Right renal pelvis (tissue), 4 donors: ENCODE measurements at places on chromosomes 16 and 17.

GRCh38 chr16:15990902-15991301 is 41.5 kb downstream of the ABCC1 start:
- DNase-seq = no peak

DNA sequence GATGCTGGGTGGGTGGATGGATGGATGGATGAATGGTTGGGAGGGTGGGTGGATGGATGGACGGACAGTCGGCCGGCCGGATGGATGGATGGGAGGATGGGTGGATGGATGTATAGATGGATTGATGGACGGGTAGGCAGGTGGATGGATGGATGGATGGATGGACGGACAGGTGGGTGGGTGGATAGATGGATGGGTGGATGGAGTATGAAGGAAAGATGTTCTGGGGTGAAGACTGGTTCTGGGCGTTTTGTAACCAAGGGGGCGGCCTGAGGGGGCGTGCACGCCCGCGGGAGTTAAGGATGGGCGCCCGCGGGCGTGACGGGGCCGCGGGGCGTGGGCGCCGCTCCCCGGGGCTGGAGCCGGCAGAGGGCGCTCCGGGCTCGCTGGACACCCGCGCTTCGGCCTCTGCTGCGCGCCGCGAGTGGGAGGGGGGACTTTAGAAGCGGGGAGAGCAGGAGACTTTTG is at the start of gene NECAB2:
TSS of gene NECAB2 (plus strand) at position 407 of the 468 bp plus-strand sequence. CDS start 405 bp downstream, outside the sequence.
- DNase-seq = no peak

- DNase-seq = no peak
Observed at GRCh38 chr16:78246559-78246958, 147.1 kb downstream of the WWOX start.

- no peak for DNase-seq
Observed at GRCh38 chr16:49050607-49051006, 231.0 kb downstream of the CBLN1 start.

DNA sequence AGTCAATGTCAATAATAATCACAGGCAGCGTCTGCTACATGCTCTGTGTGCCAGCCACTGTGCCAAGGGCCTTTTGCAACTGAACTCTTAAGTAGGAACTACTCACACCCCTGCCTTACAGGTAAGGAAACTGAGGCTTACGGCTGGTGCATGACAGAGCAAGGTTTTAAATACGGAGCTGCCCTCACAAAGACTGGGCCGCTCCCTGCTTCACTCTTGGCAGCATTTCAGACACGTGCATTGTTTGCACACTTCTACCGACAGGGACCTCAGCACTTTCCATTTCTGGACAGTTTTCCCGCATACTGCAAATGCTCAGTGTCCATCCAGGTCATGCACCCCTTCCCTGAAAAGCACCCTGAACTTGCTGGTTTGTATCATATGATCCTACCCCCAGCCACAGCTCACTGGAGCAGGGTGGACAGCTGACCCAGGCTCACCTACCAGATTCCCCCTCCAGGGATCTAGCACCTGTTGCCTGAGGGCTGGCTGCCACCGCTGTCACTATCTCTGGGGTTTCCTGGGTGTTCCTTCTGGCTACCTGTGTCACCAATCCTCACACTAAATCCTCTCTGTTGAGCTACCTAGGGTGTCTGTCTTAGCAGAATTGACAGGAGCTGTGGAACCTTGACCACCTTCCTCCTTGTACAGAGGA is 142.9 kb downstream of the C16orf78 start:
- no peak for DNase-seq

DNA sequence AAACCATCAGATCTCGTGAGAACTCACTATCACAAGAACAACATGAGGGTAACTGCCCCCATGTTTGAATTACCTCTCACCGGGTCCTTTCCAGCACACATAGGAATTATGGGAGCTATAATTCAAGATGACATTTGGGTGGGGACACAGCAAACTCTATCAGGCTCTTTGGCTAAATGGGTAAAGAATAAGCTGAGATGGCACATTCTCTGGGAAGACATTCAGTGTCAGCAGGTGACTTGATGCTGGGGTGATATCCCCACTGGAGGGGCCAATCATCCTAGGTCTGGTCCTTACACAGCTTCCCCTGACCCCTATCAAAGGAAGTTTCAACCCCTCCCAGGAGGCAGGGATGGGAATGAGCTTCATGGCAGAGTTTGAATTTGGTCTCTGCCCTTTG is 664.0 kb upstream of the EEF2KMT start:
- DNase-seq = no peak

GRCh38 chr17:68491381-68492231 is 20.6 kb upstream of the PRKAR1A start:
- DNase-seq = no peak

GRCh38 chr16:87690911-87691685 is 74.7 kb downstream of the KLHDC4 start:
- no peak for DNase-seq

DNA sequence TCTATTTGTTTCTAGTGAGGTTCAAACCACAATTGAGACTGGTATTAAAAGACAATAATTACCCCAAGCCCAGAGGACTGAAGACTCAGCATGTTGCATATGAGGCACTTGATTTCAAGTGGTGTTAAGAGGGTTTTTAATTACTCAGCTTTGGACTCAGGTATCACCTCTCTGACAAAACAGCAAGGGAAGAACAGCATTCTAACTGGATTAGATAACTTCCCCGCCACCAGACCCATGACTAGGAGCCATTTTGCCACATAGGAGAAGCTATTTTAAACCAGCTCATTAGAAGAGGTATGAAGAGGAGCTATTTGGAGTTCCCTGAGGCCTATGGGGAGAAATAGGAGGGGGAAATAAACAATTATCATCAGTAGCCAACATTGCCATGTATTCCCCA is 226.1 kb upstream of the TOX3 start:
- DNase-seq = no peak

DNA sequence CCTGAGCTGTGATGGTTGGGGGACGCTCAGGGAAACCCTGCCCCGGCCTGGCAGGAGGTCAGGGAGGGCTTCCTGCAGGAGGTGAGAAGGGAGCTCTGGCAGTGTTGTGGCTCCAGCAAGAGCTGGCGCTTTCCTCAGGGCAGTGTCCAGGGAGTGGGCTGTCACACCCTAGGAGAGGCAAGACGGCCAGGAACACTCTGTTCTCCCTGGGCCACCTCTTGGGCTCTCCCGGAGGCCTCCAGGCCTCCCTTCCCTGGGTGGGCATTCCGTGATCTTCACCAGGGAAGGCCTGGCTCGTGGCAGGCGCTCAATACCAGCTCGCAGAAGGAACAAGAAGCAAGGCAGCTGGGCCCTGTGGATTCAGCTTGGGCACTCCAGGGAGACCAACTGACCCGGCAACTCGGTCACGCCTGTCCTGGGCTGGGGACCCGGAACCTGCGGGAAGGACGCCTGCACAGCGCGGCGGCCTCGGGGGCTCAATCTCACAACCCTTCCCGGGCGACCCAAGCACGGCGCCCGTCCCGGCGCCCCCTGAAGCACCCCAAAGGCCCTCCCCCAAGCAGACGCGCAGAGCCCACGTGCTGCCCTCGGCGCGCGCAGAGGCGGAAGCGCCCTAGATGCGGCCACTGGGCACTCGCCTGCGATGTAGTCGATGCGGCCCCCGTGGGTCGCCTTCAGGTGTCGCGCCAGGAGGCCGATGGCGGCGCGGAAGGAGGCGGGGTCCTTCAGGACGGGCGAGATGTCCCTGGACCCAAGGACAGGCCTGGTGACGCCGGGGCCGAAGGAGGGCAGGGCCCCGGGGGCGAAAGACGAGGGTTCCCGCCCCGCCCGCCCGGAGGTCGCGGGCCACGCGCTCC is 588 bp downstream of the APRT start:
- DNase-seq = peak; percentile 72

GRCh38 chr17:794876-795275 is 12.7 kb downstream of the MRM3 start:
- DNase-seq = peak; percentile 69

DNA sequence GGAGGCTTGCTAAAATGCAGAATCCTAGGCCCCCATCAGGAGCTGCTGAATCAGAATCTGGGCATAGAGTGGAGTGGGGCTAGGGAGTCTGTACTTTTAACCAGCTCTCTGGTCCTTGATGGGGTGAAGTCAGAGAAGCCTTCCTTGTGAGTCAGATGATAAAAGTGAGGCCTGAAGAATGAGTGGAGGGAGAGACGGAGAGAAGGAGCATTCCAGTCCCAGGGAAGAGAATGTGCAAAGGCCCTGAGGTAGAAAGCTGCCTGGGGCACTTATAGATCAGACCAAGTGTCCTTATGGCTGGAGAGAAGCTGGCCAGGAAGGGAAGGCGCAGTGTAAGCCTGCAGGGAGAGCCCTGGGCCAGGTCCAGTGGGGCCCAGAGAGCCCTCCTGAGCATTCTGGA is 235.1 kb upstream of the NLRP1 start:
- DNase-seq = no peak

DNA sequence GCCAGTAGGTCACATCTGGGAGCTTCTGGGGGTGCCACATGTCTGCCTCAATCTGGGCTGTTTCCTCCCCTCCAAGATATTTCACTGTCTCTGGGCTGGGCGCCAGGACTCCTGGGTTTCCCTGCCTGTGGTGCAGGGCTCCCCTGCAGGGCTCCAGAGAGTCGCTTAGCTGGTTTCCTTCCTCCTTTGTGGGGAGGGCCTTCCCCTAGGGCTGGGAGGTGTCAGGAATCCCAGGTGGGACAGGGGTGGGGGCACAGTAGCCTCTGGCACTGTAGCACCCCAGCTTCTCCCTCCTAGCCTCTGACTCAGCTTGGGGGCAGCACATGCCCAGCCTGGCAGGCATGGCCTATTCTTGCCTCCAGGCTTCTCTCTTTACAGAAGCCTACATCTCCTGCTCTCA is 2.6 kb downstream of the RARA start:
- DNase-seq = no peak

DNA sequence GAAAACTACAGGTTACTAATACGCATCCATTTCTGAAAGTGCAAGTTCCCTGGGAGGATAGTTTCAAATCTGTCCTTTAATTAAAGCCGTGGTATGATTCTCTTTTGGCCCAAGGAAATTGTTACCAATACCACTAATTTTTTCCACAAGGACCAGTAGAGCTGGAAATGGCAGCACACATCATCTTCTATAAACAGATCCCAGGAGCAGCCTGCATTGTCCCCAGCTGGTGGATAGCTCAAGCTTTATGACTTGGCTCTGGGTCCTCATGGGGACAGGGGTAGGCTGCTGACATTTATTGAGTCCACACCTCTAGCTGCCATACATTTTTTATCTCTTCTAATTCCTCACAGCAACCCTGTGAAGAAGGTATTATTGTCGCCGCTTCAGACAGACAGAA is 35.8 kb upstream of the BHLHA9 start:
- DNase-seq = no peak

DNA sequence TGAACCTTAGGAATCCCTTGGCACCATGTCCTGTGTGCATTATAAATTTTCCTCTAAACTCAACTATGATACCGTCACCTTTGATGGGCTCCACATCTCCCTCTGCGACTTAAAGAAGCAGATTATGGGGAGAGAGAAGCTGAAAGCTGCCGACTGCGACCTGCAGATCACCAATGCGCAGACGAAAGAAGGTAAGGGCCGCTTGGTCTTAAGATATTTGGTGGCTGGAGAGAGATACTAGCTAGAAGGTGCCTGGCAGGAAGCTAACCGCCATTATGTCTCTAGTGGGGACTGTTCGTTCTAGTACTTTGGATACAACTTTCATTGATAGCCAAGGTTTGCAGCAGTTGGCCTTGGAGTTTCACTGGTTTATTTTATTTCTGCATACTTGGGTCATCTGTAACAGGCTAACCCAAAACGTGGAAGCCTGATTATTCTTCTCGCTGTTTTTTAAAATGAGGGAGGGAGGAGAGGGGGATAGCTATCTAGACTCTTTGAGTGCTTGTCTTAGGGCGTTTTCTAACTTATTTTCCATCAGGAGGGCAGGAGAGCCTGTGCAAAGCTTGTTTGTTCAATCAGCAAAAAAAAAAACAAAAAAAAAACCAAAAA is 1.3 kb downstream of the RBBP6 start:
- peak; percentile 35 for DNase-seq

- DNase-seq = no peak
Observed at GRCh38 chr17:14621826-14622614, 321.1 kb downstream of the HS3ST3B1 start.

GRCh38 chr17:2054262-2054511 is 716 bp upstream of the HIC1 start:
- no peak for DNase-seq

DNA sequence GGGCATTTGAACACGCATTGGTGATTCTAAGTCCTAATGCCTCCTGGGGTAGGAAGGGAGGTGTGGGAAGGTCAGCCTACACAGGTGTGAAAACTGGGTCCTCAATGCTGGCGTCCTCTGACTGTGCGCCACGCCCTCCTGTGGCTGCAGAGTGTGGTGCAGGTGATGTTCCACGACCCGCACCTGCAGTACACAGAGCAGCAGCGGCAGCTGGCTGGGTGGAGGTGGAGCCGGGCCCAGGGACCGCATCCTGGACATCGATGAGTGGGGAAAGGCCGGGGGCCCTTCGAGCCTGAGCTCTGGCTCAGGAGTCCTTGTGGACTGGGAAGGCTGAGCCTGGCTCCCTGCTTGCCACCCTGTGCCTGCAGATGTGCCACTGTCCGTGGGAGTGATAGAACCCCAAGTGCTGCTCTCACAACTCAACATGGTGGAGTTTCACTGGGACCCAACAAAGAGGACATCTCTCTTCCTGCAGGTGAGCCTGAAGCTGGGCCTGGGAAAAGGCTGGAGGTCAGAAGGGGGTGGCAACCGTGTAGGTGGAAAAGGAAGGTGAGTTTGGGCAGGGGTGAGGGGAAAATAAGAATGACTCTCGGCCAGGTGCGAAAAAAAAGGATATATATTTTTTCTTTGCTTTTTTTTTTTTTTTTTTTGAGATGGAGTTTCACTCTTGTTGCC is 14.0 kb upstream of the STAC2 start:
- DNase-seq = no peak

GRCh38 chr16:19659554-19659953 is 58.5 kb downstream of the KNOP1 start:
- no peak for DNase-seq

- no peak for DNase-seq
Observed at GRCh38 chr17:9256751-9257629, 235.7 kb downstream of the NTN1 start.

DNA sequence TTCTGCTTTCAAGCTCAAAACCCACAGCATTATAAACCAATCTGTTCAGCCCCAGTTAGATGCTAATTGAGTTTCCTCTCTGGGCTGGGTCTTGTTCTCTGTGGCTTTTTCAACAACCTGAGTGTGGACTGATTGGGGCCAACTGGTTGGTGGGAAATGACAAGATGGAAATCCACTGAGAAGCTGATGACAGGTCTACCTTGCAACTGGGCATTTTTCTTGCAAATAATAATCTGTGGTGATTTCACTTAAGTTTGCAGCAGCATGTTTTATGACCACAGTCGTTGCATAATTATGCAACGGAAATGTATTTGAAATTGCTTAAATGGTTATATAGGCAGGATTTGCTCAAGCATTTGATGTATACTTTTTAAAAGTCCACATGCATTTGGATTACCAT is 69.9 kb downstream of the AKAP1 start:
- no peak for DNase-seq

DNA sequence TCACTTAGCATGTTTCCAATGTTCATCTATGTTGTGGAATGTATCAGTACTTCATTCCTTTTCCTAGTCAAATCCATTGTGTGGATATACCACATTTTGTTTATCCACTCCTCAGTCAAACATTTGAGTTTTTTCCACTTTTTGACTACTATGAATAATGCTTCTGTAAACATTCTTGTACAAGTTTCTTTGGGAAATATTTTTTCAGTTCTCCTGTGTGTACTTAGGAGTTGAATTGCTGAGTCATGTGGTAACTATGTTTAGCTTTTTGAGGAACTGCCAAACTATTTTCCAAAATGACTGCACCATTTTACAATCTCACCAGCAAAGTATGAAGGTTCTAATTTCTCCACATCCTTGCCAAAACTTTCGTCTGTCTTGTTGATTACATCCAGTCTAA is 223.7 kb upstream of the AXIN2 start:
- DNase-seq = no peak
